ENCODE measurements at places on chromosomes 1 and 21. TPM values are rescaled to one million over a fixed set of nuclear protein-coding genes. Genes with fewer than 3 reads are reported as not detected.
A peak's percentile ranks its signal among the peaks of the same experiment; 100 is the strongest.

FAM20B gene
- total RNA-seq: 32.5 TPM

AJAP1 gene
- under 0.01 TPM for total RNA-seq

OR2G6 gene
- not detected for total RNA-seq

C1QTNF12 gene
- total RNA-seq: 0.32 TPM

- DNase-seq: no peak
Measured at GRCh38 chr1:97960470-97960869, 39.6 kb upstream of the DPYD start.

ESRRG gene
- under 0.01 TPM for total RNA-seq

- DNase-seq: peak; percentile 93
Measured at GRCh38 chr1:178684542-178685000, 40.5 kb upstream of the RALGPS2 start.

GRCh38 chr1:187276677-187277076, 447.9 kb downstream of the PLA2G4A start:
- DNase-seq: no peak

DENND2D gene
- 4.3 TPM for total RNA-seq

EDARADD gene
- 0.32 TPM for total RNA-seq

DNA sequence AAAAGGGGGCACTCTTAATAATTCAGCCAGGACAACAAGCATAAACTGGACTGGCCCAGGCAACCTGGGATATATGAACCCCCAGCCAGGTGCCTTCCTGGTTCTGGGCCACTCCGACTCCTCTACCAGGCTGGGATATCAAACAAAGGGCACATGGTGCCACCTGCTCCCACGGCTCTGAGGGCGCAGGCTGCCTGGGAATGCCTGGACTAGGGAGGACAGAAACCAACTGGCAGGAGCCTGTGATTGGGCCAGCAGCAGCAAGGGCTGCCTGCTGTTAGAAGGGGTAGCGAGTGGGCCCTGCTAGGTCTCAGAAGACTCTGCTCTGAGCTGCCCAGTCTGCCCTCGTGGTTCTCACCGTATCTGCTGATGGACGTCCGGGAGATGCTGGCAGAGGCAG, 123.2 kb upstream of the CD34 start:
- no peak for DNase-seq

GRCh38 chr1:21896652-21897532, 40.2 kb downstream of the HSPG2 start:
- peak; percentile 23 for DNase-seq

- DNase-seq: peak; percentile 70
Measured at GRCh38 chr21:35478161-35479064, 429.3 kb upstream of the RUNX1 start.

ECM1 gene
- total RNA-seq: 24.5 TPM

- no peak for DNase-seq
Measured at GRCh38 chr1:237740846-237741245, 149.9 kb downstream of the ZP4 start.

GRCh38 chr1:172429331-172430127, 9.0 kb downstream of the C1orf105 start:
- DNase-seq: peak; percentile 76

NBPF20 gene
- total RNA-seq: 2.6 TPM

DNA sequence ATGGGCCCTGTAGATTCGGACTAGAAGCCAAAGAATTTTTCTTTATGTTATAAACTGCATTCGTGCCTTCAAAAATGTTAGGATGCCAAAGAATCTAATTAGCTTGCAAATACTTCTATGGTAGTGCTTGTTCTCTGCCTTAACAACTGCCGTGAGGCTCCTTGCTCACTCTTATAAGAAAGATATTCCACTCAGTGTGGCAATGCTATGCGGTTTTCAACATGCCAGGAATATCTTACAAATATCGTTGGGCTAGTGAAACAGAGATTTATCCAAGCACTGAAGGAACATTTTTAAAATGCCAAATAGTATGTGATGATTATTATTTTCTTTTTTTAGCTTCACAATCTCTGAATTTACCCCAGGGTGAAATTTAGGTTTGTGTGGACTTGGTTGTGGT, 198.2 kb downstream of the GREM2 start:
- DNase-seq: no peak

PTCH2 gene
- total RNA-seq: 0.32 TPM

DNA sequence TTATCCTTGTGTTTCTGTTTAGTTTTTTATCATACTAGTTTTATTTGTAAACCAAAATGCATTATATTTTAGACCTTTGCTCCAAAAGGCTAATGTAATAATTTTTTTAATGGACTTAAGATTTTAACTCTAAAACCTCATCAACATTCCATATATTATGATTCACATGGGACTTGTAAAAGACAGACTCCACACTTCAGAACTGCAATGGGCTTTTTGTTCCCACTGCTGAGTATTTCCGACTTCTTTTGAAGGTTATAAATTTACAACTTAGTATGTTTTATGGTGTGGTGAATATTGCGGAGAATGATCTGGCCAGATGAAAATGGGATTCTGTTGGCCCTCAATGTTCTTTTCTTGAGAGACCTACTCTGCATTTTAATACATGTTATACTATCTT, 678.5 kb downstream of the USP25 start:
- no peak for DNase-seq

CFHR3 gene
- not detected for total RNA-seq

GRCh38 chr1:153531638-153532037, 4.2 kb downstream of the S100A6 start:
- no peak for DNase-seq

DNA sequence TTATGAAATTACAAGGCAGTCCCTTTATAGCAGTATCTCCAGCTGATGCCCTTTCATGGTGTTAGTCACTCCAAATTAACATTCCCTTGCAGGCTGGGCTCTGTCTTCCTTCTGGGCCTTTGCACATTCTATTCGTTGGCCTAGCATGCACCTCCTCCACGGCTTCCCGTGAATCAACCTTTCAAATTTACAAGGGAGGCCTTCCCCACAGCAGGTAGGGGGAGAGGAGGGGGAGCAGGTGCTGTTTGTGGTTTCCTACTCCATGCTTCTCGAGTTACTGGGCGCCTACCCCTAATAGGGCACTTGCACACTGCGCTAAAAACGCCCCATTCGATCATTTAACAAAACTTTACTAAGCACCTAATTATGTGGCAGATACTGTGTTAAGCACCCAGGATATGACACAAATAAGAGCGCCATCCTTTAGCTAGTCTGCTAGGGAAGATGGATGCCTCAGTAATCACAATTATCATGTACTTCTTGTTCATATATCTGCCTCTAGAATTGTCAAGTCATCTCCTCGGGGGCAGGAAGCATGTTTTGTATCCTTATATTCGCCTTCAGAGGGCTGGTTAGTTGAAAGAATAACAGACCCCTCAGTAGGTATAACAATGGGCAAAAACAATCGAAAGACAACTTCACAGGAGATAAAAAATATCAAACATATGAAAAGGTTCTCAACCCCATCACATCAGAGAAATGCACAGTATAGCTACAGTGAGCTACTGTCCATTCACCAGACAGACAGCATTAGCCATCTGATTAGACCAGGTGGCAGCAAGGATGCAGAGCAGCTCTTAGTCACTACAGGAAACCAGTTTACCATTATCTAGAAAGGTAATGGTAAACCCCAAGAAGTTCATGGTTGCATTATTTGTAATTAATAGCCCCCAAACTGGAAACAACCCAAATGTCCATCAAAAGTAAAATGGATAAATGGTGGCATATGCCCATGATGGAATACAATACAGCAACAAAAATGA, 1.7 kb upstream of the ADAR start:
- no peak for DNase-seq

GRCh38 chr1:199545780-199546179, 481.7 kb upstream of the NR5A2 start:
- no peak for DNase-seq

FHAD1 gene
- under 0.01 TPM for total RNA-seq

DNA sequence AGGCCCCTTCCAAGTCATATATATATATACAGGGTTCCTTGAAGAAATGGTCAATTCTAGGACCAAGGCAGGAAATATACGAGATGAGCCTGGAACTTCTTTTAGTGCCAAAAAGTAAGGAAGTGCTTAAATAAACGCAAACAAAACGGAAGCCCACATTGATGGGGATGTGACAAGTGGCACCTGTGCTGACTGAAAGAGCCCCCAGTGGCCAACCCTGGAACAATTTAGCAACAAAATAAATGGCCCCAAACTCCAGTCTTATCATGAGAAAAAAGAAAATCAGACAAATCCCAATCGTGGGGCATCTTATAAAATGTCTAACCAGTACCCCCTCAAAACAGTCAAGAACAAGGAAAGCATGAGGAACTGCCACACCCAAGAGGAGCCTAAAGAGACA, 17.7 kb downstream of the PLA2G5 start:
- DNase-seq: no peak

FCN3 gene
- not detected for total RNA-seq

SPATA21 gene
- total RNA-seq: not detected

TSPEAR gene
- total RNA-seq: not detected

DNA sequence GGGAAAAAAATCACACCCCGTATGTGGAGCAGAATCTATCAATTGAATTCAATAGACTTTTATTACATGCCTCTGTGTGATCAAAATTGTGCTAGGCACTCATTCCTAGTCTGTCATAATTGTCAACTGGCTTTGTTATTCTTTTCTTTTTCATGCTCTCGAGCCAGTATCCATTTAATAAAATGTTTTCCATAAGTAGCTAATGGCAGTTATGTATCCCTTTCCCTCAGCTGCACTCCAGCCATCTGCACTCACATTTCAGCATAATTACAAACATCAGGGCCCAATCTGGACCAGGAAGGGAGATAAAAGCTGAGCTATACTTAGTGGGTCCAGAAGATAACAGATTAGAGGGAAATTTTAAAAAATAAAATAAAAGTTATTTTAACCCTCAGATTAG, 15.9 kb downstream of the RGS5 start:
- no peak for DNase-seq

GRCh38 chr1:109546311-109547109, 1.9 kb upstream of the GNAI3 start:
- peak; percentile 90 for DNase-seq

DNA sequence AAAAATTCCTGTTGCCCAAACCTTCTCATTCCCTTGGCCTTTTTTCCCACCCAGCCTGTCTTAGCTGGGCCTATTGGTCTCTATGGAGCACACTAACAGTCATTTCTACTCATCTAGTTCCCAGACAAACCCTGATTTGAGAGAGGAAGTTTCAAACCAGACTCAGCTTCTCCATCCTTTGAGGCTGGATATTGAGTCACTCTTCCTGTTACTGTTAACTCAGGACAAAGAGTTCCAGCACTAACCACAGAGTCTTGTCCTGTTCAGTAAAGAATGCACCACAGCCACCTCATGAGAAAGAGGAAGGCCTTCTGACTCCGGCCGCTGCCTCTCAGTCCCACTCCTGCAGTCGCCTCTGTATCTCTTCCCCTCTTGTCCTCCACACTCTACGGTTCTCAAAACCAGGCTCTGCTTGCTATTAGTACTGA, 137.8 kb downstream of the PTPRC start:
- peak; percentile 97 for DNase-seq

- peak; percentile 71 for DNase-seq
Measured at GRCh38 chr1:64590316-64590715, 120.4 kb downstream of the CACHD1 start.

RGS13 gene
- not detected for total RNA-seq

DNA sequence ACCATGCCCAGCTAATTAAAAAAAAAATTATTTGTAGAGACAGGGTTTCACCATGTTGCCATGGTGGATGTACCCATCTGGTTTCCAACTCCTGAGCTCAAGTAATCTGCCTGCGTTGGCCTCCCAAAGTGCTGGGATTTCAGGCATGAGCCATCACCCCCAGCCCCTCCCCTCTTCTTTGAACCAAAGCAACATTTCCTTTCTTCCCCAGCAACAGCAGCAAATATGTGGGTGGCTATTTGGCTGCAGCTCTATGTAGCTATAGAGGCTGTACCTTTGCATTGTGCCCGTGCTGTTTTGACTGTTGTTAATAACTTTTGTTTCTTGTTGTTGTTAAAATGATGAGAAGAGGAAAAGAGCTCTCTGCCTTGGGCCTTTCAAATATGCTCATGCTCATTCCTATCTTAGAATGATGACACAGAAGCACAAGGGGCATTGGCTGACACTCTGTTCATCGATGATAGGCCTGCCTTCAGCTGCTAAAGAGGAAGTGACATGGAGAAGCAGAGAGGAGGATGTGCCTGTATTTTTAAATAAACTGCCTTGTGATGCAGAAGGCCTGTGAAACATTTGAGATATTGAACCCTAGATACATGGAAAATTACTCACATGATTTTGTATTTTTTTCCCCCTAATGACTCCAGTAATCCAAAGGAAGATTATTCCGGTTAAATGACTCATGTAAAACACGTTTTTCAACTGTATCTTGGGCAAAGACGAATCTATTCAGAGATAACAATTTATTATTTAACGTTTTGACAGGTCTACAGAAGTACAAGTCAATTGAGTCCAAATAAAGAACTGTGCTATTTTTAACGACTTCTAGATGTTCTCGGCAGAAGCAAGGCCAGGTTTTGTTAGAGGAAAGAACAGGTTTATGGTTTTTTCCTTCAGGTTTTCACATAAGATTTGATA, 20.5 kb upstream of the XPR1 start:
- DNase-seq: no peak

GRCh38 chr1:30444850-30445249, 278.5 kb downstream of the MATN1 start:
- DNase-seq: no peak

GRCh38 chr1:95604771-95605170, 370.8 kb downstream of the RWDD3 start:
- no peak for DNase-seq

PGBD5 gene
- total RNA-seq: not detected

DNA sequence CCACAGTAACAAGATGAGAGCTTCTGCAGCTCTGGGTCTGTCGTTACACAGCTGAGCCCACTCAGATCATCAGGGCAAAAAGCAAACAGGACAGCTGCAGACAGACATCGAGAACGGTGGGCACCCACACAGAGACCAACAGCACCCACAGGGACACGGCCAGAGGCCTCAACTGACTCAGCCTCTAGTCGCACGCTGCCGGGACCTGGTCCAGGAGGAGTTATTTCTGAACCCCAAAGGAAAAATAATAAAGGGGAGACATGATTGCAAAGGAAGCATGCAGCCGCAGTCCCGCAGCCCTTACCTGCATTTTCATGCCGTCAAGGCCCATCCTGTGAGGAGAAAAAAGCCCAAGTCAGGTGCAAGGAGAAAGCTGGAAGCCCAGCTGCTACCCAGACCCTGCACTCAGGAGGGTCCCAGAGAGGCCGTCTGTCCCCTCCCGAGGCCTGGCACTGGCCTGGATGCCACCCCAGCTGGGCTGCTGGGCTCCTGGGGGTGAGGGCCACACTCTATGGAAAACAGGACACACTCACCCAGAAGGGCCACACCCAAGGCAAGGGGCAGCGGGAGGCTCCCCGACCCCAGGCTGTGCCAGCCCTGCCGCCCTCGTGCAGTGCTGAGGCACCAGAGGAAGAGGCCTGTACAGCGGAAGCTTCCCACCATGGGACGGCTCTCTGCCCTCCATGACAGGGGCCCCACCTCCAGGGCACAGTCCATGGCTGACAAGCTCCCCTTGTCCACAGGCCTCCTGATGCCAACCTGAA, 15.7 kb downstream of the LSS start:
- DNase-seq: no peak

- DNase-seq: no peak
Measured at GRCh38 chr1:25096307-25097150, 135.8 kb downstream of the SYF2 start.

GRCh38 chr21:38989745-38990423, 184.2 kb downstream of the ETS2 start:
- peak; percentile 98 for DNase-seq

MFN2 gene
- total RNA-seq: 52.5 TPM

- peak; percentile 26 for DNase-seq
Measured at GRCh38 chr21:25967181-25967900, 203.2 kb downstream of the APP start.

- DNase-seq: peak; percentile 33
Measured at GRCh38 chr1:77245830-77246229, 26.6 kb upstream of the PIGK start.

GRCh38 chr1:66211521-66211920, 322.4 kb upstream of the SGIP1 start:
- DNase-seq: no peak
